Dermis microvascular lymphatic vessel endothelial cell (primary cell): ENCODE measurements at places on chromosomes 1 and 21. TPM values are rescaled to one million over a fixed set of nuclear protein-coding genes. Genes with fewer than 3 reads are reported as not detected.

Gene ZC3H12A
- total RNA-seq, result 1.9 and 2.3 TPM in 2 replicates

Gene SPATA45
- not detected in 2 replicates for total RNA-seq

Gene SLC25A44
- 9.0 and 15.6 TPM in 2 replicates for total RNA-seq

Gene PIK3R3
- 16.3 and 18.3 TPM in 2 replicates for total RNA-seq

Gene CLIC6
- not detected in 2 replicates for total RNA-seq

Gene TNNT2
- not detected in 2 replicates for total RNA-seq

- no peak for DNase-seq
These were observed 709 bp downstream of the TNFRSF14 start for GRCh38 chr1:2556678-2557481.

DNA sequence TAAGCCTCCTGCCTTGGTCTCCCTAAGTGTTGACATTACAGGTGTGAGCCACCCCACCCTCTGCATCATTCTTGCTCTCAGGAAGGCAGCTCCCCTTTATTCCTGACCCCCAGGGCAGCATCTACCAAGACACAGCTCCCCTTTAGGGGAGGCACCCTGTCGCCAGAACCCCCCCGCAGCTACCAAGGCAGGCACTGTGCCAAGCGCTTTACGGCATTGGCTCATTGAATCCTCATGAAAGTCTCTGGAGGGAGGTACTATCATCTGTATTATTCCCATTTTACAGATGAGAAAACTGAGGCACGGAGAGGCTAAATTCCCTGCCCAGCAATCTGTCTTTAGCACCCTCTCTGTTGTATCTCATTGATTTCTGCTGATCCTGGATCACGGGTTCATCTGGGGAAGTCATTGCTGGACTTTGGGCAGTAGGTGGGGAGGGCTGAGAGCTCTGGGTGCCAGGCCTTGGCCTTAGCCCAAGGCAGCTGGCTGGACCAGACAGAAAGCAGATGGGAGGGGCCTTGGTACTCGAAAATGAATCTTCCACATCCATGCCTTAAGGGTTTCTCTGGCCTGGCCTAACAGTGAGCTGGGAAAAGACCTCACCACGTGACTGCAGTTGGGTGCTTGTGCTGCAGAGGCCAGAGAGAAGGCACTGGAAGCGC lies 5.9 kb downstream of the PLOD1 start:
- DNase-seq, result no peak

DNA sequence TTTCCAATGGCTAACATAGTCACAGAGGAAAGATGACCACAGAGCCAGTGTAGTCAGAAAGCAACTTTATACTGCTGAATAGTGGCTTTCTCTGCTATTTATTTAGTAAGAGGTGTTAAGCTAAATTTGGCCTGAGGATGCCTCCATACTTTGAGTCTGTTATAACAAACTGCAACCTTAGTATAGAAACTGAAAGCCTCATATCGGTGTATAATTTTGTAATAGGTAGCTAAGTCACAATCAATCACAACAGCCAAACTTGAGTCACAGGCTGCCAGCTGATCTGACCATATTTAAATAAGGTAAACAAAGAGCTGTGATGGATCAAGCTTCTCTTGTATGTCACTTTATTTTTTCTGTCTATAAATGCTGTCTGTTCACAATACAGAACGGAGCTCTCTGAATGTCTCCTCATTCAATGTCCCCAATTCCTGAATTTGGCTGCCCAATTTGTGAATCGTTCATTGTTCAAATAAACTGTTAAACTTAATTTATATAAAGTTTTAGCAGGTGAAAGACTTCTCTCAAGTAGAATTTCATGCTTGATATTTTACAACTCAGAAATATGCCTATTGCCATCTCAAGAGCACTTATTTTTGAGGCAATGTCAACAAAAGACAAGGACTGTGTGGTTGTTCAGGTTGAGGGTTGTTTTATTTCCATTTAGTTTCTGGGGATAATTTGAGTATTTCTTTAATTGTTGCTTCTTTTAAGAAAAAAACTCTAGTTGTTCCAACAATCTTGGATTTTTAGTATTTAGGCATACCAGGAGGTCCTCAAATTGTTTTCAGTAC lies 339.7 kb upstream of the B3GALT2 start:
- DNase-seq, result no peak

DNA sequence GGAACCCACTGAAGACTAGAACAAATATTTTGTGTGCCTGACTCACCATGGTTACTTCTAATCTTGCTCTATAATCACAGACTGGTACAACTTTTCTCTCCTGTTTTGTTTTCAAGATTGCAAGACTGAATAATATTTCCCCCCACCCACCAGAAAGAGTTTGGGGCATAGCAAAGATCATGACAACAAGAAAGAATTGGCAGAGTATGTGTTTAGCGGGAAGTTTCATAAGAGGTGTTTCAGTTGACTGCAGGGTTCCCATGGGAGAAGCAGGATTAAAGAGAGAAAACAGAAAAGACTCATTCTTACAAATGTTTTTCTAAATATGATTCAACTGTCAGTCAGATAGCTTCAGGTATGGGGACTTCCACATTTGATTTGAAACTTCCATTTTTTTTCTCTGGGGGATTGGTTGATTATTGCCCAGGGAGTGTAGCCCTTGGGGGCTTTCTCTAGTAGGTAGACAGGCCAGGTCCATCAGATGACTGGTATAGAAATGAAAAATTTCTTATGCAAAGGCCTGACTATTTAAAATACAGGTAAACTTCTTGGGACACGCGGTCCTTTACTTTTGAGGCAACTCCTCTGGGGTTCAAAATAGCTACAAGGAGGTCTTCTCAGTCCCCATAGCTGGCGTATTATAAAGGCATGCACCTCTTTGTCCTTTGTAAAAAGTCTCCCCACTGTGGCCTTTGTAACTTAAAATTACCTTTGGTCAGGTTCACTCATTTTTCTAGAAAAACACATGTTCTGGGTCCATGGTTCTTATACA lies 13.9 kb downstream of the OR14I1 start:
- DNase-seq, result no peak

DNA sequence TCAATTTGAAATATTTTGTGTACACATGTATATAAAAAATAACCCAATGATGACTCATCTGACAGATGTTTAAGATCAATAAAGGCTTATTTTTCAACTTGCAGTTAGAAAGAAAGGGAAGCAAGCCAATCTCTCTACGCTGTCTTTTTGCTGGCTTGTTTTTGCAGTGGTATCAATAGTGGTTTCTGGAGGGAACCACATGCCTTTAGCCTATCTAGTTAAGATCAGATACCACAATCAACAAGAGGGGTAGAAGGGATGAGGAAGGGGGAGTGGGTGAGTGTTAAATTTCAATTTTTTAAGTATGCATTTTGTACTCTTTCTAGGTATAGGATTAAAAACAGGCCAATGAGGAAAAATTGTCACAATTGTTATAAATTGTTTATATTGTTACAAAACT lies 276.2 kb downstream of the KCNH1 start:
- DNase-seq, result no peak

GRCh38 chr1:8200317-8201115 lies 117.4 kb upstream of the SLC45A1 start:
- no peak for DNase-seq

DNA sequence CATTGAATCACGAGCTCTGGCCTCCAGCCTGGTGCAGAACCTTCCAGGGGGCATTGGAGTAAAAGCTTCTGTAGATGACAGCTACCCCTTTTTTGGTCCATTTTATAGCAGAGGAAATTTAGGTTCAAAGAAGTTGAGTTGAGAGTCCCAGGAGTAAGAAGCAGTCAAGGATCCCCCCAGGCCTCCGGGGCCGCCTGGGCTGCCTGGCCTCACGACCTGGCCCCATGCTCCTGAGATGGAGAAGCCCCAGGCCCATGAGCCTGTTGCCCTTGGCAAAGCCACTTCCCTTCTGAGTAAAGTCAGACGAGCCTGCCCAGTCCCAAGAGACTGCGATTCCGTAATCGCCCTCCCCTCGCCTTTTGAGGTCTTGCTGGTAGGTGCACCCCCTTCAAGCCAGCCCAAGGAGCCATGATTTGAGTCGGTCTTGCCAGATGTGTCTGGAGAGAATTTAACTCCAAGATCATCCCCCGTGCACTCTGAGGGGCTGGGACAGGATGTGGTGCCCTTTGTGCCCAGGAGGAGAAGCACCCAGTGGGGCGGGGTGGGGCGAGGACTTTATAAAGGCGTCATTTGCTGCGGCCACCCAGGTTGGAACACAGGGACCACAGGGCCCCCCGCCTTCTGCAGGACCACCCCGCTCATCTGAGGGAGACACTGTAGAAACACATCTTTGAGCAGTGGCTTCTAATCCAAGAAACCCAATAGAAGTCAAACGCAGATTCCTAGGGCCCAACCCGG lies 30.1 kb downstream of the PDE9A start:
- no peak for DNase-seq

DNA sequence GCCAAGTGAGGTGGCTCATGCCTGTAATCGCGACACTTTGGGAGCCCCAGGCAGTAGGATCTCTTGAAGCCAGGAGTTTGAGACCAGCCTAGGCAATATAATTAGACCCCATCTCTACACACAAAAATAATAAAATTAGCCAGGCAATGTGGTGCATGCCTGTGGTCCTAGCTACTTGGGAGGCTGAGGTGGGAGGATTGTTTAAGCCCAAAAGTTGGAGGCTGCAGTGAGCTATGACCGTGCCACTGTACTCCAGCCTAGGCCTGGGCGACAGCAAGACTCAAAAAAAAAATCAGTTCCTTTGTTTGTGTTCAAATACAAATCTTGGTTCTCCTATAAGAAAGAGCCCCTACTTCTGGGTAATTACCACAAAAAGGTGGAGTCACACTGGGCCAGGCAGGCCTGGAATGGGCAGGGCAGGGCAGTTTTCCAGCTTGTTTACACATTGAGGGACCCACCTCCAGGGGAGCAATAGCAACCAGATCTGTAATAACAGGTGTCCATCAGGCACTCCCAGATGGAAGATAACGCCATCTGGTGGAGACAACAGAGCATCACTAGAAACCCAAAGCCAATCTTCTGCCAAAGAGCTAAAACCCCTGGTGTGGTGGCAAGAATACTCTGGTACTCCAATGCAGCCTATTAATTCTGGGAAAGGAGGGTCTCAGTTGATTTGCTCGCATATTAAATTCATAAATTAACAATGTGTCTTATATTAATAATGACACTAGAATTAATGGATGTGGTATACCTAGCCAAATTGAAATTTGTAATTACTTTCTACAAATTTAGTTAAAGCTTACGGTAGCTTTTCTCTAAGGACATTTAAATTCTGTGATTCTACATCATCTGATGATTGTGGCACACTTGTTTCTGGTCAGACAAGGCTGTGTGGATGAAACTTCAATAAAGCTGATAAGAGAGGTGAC lies 13.2 kb downstream of the PPP1R15B start:
- DNase-seq, result peak; percentile 87

GRCh38 chr21:43879348-43880110 lies 14.5 kb downstream of the AGPAT3 start:
- no peak for DNase-seq

DNA sequence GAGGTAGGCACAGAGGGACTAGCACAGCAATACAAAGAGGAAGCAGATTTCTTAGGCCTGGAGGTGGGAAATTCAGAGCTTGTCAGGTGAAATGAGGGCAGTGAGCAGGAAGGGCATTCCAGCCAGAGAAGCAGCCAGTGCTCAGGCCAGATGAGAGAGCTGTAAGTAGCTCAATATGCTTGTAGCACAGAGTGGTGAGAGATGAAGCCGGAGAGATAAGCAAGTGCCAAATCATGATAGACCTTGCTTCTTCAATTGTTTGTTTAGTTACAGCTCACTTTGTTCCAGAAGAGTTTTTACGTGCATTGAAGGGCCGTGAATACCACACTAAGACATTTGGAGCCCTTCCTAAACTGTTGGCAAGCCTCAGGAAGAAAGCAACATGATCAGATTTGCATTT lies 42.0 kb upstream of the ADAMTS1 start:
- DNase-seq, result no peak

DNA sequence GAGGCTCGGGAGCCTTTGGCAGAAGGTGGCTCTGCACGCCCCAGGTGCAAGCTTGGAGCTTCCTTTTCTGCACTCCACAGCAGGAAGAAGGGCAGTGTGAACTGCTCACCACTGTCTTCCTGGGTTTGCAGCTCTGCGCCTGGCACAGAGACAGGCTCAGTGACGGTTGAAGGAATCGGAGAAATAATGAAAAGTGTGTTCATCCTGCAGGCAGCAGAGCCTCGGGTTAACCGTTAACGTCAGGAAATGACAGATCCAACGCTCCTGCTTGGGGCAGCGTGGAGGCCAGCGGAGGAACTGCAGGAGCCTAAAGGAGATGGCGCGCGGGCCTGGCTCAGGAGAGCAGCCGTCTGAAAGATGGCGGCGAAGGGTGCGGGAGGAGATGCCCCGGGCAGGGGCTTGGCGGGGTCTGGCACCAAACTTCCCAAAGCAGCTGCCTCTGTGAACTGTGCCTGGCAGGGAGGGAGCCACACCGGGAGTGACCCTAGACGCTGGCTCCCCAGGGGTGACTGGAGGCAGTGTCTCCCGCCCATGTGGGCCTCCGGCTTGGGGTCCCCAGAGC lies 10.9 kb upstream of the SAMD11 start:
- no peak for DNase-seq
